ENCODE measurements at places on chromosomes 5 and 9. TPM values are rescaled to one million over a fixed set of nuclear protein-coding genes. Genes with fewer than 3 reads are reported as not detected.

DNA sequence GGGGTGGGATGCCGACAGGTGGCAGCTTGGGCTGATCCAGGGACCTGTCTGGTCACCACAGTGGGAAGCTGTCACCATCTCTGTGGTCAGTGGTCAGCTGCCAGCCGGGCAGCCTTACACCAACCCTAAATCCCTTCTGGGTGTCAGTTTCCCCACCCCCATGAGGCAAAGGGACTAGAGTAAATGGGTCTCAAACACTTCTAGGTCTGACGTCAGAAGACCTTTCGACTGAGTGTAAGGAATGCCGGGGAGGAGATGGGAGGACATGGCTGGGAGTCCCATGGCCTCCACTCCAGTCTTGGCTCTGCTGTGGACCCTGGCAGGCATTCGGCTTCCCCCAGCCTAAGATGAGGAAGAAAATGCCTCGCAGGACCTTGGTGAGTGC is 40.3 kb upstream of the SLC25A51 start:
- no peak for DNase-seq

Gene C1QTNF2
- 2.9 TPM for total RNA-seq

DNA sequence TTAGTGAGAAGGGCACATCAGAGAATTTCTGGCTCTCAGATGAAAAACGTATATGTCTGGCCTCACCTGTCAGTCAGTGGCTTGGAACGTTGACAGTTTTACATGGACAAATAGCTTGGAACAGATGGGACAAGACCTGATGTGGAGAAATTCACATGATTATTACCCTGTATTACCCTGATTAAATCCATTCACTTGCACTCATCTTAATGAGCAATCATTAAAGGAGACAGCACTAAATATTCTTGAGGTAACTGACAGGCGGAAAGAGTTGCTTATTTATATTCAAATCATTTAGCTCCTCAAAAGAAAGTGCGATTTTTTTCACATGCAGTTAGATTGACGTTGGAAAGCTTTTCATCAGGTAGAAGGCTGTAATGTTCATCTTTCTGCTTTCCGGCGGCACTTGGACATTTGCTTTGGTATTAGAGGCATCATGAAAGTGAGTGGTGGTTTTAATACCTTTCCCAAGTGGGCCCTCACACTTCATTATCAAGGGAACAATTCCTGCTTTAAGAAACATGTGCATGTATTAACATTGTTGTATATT is 11.7 kb upstream of the TAS2R1 start:
- no peak for DNase-seq

Gene COL27A1
- total RNA-seq: 2.9 TPM

Gene DRD1
- not detected for total RNA-seq

DNA sequence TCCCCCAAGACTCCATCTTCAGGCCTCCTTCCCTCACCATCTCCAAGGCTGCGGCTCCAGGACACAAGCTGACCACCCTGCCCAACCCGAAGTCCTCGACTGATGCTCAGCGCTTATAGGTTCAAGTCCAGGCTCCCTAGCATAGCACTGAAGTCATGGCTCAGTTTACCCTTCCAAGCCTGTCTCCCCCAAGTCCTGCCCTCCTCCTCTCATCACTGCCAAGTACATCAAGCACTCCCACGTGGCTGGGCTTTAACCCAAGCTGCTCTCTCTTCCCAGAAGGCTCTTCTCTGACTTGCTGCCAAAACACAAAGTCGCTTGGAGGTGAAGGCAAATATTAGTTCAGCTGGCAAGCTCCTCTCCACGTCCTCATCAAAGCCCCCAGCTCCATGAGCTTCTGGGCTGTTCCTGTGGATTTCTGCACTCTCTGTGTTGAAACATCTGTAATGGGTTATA is 22.1 kb upstream of the MARCHF6 start:
- DNase-seq: no peak
